ENCODE measurements at places on chromosomes 7 and 10.

DNA sequence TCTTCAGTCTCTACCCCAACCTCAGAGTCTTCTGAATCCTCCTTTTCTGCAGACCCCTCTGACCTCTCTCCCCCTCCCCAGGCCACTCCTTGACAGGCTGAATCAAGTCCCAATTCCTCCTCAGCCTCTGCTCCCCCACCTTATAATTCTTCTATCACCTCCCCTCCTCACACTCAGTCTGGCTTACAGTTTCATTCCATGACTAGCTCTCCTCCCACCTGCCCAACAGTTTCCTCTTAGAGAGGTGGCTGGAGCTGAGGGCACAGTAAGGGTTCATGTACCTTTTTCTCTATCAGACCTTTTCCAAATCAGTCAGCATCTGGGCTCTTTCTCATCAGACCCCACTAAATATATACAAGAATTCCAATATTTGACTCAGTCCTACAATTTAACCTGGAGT, 14.6 kb upstream of the LRRC61 start:
- DNase-seq = no peak

- DNase-seq = no peak
These were observed 103.9 kb downstream of the LRRC18 start for GRCh38 chr10:48835781-48836180.

GRCh38 chr7:70390251-70390650, 741.7 kb upstream of the GALNT17 start:
- no peak for DNase-seq

DNA sequence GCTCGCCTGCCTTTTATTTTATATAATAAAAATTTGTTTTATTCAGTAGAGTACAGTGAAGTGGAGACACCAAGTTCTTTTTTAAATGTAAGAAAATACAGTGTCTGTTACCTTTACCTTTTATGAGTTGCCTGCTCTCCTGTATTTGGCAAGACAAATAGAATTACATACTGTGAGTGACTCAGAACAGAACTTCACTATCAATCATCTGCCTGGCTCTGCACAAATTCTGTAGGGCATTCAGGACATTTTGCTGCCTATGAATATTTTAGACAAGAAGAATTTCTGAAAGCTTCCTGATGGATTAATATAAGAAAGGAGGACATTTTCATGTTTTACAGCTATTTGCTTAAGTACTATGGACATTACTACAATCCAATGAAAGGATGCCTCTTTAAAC, 135.4 kb upstream of the PHF14 start:
- DNase-seq = no peak

- no peak for DNase-seq
These were observed 37.7 kb downstream of the RAB19 start for GRCh38 chr7:140441519-140441918.

DNA sequence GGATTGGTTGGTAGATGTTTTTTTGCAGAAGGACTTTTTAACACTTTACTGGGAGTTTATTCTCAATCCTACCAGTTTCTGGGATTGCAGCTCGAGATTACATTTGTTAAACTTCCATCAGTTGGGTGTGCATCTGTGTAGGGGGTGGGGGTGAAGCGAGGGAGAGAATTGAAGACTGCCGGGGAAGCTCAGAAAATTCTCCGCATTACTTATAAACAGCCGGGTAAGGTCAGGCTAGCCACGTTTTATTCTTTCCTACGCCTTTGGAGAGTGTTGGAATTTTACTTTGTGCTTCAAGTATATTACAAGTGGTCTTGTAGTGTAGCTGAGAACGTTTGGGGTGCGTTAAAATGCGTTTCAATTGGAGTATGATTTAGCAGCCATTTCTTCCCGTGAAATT, 1.1 kb downstream of the PALS2 start:
- no peak for DNase-seq

DNA sequence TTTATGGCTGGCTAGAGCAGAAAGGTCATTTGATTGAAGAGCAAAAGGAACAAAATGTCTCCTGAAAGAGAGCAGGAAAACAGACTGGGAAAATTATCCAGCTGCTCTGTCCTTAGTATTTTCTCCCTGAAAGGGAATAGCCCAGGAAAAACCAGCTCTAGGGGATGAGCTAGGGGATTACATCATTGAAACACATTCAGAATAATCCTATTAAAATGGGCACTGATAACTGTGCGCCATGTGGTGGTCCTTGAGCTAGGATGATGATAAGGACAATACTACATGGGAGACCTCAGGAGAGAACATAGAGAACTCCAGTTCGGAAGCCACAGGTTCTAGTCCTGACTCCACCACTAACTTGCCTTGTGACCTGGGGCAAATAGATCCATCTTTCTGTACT, 873.8 kb downstream of the TYW1 start:
- DNase-seq = no peak

GRCh38 chr10:124433461-124433860, 14.7 kb upstream of the OAT start:
- DNase-seq = no peak

DNA sequence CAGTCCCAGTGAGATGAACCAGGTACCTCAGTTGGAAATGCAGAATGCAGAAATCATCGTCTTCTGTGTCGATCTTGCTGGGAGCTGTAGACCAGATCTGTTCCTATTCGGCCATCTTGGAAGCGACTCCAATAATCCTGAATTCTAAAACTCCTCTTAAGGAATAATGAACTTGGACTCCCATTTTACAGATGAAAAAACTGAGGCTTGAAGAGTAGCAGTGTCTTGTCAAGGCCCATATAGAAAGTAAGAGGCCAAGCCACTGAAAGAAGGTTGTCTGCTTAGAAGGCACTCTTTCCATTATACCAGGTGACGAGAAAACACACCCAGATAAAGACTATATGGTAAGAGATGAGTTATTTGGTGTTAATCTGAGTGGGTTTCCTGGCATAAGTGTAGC, 148.6 kb upstream of the LAMB4 start:
- no peak for DNase-seq

DNA sequence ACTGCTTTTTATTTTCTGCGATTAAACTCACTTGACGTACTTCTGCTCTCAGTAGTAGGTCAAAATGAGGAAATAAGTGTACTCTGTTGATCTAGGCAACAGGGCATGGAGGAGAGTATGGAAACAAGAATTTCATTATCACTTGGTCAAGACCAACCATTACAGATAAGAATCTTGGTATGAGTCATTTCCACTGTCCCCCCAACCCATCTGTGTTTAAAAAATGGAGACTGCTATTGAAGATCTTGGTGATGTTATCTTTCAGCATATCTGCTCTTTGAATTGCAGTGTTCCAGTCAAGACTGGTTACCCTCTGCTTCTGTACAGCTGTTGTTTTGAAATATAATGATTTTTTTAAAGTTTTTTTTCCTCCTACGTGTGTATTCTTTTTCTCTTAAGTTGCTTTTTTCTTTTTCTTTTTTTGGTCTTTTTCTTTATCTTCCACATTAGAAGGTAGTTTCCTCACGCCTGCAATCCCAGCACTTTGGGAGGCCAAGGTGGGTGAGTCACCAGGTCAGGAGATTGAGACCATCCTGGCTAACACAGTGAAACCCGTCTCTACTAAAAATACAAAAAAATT, 11.7 kb downstream of the STAM start:
- DNase-seq = no peak

DNA sequence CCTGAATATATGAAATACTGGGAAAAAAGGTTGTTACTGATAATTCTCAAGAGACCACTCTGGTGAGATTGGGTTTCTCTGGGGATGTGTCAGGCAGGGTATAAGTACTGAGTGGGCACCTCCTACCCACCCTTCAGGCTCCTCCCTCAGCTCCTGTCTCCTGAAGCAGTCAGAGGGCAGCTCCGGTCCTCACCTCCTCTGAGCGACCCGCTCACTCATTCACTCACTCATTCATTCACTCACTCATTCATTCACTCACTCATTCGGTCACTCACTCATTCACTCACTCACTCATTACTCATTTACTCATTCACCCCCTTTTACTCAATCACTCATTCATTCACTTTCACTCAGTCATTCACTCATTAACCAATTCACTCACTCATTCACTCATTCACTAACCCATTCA, 6.9 kb upstream of the PFKP start:
- DNase-seq = no peak

- DNase-seq = peak; percentile 73
These were observed at the start of gene GIMAP7 for GRCh38 chr7:150514748-150515222. TSS of gene GIMAP7 (plus strand) at chr7:150514872. CDS start at chr7:150519975, 5,103 bp downstream.

GRCh38 chr7:78195281-78195680, 396.7 kb downstream of the PHTF2 start:
- no peak for DNase-seq

DNA sequence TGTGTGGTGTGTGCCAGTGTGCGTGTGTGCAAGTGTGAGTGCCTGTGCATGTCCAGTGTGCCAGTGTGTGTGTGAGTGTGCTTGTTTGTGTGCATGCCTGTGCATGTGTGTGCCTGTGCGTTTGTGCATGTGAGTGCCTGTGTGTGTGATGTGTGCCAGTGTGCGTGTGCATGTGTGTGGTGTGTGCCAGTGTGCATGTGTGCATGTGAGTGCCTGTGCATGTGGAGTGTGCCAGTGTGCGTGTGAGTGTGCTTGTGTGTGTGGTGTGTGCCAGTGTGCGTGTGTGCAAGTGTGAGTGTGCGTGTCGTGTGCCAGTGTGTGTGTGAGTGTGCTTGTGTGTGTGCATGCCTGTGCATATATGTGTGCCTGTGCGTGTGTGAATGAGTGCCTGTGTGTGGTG, 33.8 kb downstream of the ADGRA1 start:
- no peak for DNase-seq

DNA sequence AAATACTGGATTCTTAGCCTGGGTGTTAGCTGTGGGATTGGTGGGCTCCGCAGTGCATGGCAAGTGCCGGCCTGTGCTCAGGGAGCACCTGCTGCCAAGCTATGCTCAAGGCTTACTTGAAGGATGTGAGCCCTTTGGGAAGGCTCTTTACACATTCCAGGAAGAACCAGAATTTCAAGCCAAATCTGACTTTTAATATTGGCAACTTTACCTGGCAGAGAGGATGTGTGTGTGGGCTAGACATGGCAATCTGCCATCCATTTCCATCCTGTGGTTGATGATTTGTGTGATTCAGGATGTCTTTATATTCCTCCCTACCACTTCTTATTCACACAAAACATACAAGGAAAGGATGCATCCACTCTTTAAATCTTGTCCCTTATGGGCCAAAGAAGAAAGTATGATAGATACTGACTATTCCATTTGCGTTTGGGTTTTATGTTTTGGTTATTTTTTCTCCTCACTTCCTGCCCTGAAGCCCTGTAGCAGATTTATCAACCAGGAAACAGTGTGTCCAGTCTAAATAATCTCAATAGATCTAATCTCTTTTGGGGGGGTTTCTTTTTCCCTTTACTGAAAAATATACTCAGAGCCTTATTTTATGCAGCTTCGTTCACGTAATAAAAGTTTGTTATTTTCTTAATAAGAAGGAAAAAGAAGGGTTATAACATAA, 247.1 kb downstream of the COBL start:
- DNase-seq = no peak

DNA sequence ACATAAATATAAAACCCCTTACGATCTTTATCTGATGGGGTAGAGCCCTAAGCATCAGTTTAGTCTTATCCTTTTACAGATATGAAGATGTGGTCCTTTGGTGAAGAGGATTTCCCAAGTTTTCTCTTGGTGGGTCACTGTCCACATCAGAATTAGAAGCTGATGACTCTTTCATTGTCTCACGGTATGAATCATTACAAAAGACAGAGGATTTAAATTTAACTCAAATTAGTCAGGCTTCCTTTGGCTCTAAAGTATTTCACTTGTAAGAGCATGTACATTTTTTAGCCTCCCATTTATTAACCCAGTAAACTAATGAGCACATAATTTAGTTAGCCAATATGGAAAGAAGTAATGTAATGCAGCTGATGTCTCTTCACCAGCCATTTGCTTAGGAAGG, 49.9 kb upstream of the TMEM26 start:
- DNase-seq = no peak

- DNase-seq = no peak
These were observed 145.7 kb downstream of the PRPF18 start for GRCh38 chr10:13732465-13732881.

DNA sequence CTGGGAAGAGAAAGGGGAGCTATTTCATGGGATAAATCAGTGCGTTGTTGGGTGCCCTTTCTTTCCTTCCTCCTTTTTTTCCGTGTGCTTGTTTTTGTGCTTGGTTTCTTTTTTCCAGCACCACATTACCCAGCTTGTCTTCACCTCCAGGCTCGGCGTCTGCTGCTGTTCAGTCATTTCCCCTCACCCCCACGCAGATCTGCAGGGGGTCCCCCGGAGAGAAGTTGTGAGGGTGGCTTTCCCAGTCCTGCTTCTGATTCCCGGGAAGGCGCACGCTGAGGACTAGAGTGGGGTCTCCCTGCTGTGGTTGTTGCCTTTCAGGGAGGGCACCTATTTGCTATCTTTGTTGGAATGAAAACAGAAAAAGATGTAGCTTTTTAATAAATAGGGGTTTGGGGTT, 1.6 kb downstream of the CAMK1D start:
- DNase-seq = peak; percentile 28

- peak; percentile 47 for DNase-seq
These were observed 6.6 kb downstream of the CPA5 start for GRCh38 chr7:130350945-130351790.

GRCh38 chr10:110788620-110789385, 82.9 kb upstream of the PDCD4 start:
- DNase-seq = no peak

GRCh38 chr7:135888740-135889139, 88.4 kb downstream of the MTPN start:
- no peak for DNase-seq

GRCh38 chr10:95288303-95288702, 2.5 kb downstream of the PDLIM1 start:
- no peak for DNase-seq

- no peak for DNase-seq
These were observed 16.1 kb upstream of the RAB11FIP2 start for GRCh38 chr10:118062798-118063238.

GRCh38 chr7:149195180-149196150, at the start of gene ZNF282:
TSS of gene ZNF282 (plus strand) at chr7:149195546. CDS start at chr7:149195590, 44 bp downstream.
- DNase-seq = peak; percentile 89

GRCh38 chr10:71893920-71894319, 42.9 kb upstream of the PSAP start:
- no peak for DNase-seq

GRCh38 chr7:5448378-5449037, 24.9 kb upstream of the TNRC18 start:
- no peak for DNase-seq

- no peak for DNase-seq
These were observed 33.9 kb downstream of the SPDYE17 start for GRCh38 chr7:76998285-76998589.

GRCh38 chr7:2566348-2566889, 7.6 kb downstream of the IQCE start:
- DNase-seq = peak; percentile 28

GRCh38 chr7:53218730-53219504, 183.5 kb downstream of the POM121L12 start:
- no peak for DNase-seq

- no peak for DNase-seq
These were observed 20.0 kb upstream of the C10orf90 start for GRCh38 chr10:126690534-126690933.

DNA sequence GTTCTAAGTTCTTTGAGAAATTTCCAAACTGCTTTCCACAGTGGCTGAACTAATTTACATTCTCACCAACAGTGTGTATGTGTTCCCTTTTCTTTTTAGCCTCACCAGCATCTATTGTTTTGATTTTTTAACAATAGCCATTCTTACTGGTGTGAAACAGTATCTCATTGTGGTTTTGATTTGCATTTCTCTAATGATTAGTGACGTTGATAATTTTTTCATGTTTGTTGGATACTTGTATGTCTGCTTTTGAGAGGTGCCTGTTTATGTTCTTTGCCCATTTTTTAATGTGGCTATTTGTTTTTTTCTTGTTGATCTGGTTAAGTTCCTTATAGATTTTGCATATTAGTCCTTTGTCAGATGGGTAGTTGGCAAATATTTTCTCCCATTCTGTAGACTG, 191.4 kb downstream of the AGMO start:
- no peak for DNase-seq
